Neuronal stem cell (in vitro differentiated cells): ENCODE measurements at places on chromosomes 4 and X.
A peak's percentile ranks its signal among the peaks of the same experiment; 100 is the strongest.

- DNase-seq, result no peak
Measured at GRCh38 chr4:109009909-109010308, 247.1 kb upstream of the ETNPPL start.

GRCh38 chr4:136383082-136383481, 1149.2 kb downstream of the PCDH18 start:
- DNase-seq, result no peak

DNA sequence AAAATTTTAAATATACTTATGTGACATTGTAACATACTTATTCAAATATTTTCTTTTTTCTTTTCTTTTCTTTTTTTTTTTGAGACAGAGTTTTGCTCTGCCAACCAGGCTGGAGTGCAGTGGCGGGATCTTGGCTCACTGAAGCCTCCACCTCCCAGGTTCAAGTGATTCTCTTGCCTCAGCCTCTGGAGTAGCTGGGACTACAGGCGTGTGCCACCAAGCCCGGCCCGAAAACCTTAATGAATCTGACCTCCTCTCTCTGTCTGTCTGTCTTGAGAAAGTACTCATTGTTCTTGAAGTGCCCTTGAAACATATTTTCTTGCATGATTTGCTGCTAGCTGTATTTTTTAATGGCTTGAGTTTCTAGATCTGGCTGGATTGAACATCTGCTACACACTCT, 136.8 kb downstream of the ANAPC4 start:
- no peak for DNase-seq

- DNase-seq, result peak; percentile 0
Measured at GRCh38 chrX:88135735-88136134, 611.3 kb upstream of the CPXCR1 start.

DNA sequence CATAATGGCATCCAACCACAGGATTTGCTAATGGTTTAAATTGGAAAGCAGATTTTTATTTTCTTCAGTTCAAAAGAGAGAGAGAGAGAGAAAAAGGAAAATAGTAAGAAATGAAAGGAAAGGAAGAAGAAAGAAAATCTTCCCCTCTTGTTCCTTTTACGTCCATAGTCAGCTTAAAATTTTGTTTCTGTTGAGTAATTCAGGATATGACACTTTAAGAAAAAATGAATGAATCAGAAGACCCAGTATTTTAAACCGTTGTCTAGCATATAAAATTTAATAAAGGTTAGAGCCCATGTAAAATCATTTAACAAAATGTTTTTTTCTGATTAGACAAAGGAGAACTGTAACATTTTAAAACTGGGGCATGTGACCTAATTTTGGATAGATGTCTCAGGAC, 391.8 kb upstream of the EPHA5 start:
- DNase-seq, result no peak

DNA sequence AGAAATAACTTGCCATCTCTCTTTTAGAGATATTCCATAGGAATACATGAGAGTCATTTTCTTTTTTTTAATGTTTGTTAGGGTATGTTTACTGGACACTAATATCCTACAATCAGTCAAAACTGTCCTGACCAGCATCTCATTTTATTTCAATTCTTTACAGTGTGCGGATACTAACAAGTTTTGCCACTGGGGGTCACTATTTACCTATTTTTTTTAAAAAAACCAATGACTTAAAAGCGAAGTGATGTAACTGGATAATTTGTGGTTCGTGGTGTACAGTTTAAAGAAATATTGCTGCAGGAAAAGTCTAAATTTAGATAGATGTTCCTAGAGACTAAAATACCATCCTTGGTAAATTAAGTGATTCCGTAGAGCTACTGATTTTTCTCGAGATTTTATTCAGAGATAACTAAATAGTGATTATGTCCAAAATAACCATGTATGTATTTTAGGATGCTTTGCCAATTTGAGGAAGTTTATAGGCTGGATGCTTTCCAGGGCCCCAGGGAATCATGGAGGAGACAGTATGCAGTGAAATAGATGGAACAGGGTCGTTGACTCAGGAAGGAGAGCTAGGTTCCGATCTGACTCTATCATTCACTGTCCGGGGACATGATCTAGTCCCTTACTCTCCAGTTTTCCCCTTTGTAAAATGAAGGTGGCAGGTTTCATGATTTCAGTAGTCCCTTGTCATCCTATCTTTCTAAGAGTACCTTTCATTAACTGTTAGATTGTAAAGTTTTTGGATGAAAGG, 34.0 kb upstream of the GNPDA2 start:
- peak; percentile 38 for DNase-seq

GRCh38 chrX:85084770-85085393, 81.2 kb downstream of the APOOL start:
- peak; percentile 1 for DNase-seq

GRCh38 chr4:100842856-100843255, 325.0 kb upstream of the EMCN start:
- DNase-seq, result no peak

- no peak for DNase-seq
Measured at GRCh38 chr4:38872620-38873019, 5.0 kb downstream of the FAM114A1 start.
